ENCODE measurements at places on chromosomes 4 and X.

- no peak for DNase-seq
Observed at GRCh38 chr4:75015627-75016026, 82.7 kb downstream of the PARM1 start.

GRCh38 chrX:69285401-69285877 lies 120.2 kb upstream of the PJA1 start:
- no peak for DNase-seq

- DNase-seq: no peak
Observed at GRCh38 chr4:118843237-118843636, 7.3 kb upstream of the SEC24D start.

DNA sequence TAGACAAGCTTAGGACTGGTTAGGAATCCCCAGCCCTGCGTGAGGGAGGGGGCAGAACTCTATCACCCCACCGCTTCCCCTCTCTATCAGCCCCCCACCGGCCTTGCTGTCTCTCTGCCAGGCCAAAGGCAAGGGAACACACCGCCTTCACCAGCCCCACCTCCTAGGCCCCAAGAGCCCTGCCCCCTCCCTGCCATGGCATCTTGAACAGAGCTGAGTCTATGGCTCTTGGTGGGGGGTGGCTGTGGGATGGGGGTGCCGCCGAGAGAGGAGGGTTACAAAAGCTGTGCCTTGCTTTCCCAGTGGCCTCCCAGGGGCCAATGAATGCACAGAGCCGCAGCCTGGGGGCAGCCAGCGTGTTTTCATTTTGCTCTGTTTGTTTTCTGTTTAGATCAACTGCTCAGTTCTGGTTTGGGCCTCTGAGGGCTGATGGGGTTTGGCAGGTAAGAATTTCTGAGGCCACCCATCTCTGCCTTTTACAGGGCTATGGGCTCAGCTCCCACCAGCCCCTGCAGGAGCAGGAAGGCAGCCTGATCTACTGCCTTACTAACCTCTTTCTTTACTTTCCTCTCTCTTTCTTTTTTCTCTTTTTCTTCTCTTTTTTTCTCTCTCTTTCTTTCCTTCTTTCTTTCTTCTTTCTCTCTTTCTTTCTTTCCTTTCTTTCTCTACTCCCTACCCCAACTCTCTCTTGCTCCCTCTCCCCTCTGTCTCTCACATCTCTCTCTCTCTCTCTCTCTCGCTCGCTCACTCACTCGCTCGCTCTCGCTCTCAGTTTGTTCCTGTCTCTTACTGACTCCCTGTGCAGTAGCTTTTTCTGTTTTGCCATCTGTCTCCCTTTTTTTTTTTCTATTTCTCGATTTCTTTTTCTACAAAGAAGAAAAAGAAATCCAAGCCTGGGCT lies 128.3 kb downstream of the PJA1 start:
- DNase-seq: no peak

DNA sequence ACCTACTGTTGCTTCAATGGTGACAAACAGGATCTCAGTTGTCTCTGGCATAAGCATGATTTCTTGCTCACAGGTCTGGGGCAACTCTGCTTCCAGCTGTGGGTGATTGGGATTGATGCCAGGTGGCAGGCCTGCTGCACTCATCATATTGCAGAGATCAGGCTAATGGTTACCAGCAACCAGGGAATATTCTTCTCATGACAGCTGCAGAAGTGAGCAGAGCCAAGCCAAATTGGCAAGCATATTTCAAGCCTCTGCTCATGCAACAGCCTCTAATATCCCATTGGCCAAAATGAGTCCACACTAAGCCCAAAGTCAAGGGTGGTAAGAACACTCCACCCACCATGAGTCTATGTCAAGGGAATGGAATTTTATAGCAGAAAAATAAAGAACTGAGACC lies 26.7 kb upstream of the TBC1D19 start:
- no peak for DNase-seq

GRCh38 chrX:150036181-150036580 lies 97.9 kb upstream of the EOLA2 start:
- no peak for DNase-seq

DNA sequence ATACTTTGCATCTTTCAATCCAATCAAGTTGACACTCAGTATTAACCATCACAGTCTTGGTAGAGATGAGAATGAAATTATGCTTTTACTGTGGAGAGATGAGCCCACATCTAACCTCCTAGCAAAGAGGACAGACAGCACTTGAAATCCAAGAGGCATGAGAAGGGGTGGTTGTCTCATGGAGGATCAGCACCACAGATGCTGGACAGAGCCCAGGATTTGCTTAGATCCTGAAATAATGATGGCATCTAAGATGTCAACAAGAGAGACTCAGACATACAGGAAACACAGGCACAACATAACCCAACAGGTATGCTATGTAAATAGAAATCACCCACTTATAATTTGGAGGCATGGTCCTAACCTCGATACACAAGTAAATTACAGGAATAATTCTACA lies 74.3 kb upstream of the VCX2 start:
- DNase-seq: no peak
